CD8-positive, alpha-beta memory T cell (primary cell): ENCODE measurements at places on chromosomes 6 and 20. TPM values are rescaled to one million over a fixed set of nuclear protein-coding genes. Genes with fewer than 3 reads are reported as not detected.

DNA sequence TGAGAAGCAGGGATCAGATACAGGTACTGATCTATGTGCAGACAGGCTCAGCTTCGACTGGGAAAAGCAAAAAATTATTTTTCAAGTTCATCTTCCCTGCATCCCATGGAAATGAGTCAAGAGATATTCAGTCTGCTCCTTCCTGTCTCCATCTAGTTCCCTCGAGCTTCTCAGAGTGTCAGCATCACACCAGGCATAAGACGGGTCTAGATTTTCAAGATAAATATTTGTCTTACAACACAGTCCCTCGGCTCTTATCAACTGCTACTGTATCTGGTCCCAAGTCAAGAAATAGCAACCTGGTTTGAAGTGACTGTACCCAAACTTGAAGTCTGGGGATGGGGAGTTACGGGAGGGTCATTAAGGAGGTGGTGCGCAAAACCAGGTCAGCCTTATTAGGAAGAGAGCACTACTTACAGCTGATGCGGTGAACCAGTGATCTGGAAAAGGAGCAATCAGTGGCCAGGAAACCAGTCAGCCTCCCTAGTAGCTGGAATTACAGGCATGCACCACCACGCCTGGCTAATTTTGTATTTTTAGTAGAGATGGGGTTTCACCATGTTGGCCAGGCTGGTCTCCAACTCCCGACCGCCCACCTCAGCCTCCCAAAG is 29.7 kb downstream of the ZMYND8 start:
- H3K27ac ChIP-seq, result no peak overlapping the region
- H3K4me1 ChIP-seq, result peaks cover 35% of the 10 kb centered on the region
- no peak for DNase-seq
- no peaks in the 10 kb centered on the region for H3K27me3 ChIP-seq
- H3K36me3 ChIP-seq, result no peaks in the 10 kb centered on the region
- H3K4me3 ChIP-seq, result no peak overlapping the region

Gene OCSTAMP
- not detected for total RNA-seq

Gene SYNDIG1
- not detected for total RNA-seq

Gene CDKAL1
- 30.2 TPM for total RNA-seq

GRCh38 chr6:106116125-106116832 is 30.1 kb downstream of the PRDM1 start:
- H3K27ac ChIP-seq, result no peak overlapping the region
- no peak overlapping the region for H3K4me3 ChIP-seq

DNA sequence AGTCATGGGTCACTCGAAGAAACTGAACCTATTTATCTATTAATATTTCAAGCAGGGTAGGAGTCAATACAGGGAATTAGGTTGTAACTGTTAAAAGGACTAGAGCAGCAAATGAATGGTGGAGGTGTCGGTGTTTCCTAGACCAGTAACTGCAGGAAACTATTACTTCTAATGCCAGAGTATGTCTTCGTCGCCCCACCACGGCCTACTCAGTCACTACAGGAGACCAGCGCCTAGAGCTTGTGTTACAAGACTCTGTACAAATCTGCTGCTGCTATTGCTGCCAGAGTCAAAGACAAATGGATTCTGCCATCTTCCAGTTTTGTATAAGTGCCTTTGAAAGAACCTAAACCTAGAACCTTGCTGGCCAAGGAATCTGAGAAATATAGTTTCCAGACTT is 343.9 kb downstream of the SOX4 start:
- H3K27ac ChIP-seq, result no peak overlapping the region
- no peaks in the 10 kb centered on the region for H3K27me3 ChIP-seq
- no peak for DNase-seq
- no peaks in the 10 kb centered on the region for H3K4me1 ChIP-seq
- no peaks in the 10 kb centered on the region for H3K36me3 ChIP-seq
- H3K4me3 ChIP-seq, result no peak overlapping the region

DNA sequence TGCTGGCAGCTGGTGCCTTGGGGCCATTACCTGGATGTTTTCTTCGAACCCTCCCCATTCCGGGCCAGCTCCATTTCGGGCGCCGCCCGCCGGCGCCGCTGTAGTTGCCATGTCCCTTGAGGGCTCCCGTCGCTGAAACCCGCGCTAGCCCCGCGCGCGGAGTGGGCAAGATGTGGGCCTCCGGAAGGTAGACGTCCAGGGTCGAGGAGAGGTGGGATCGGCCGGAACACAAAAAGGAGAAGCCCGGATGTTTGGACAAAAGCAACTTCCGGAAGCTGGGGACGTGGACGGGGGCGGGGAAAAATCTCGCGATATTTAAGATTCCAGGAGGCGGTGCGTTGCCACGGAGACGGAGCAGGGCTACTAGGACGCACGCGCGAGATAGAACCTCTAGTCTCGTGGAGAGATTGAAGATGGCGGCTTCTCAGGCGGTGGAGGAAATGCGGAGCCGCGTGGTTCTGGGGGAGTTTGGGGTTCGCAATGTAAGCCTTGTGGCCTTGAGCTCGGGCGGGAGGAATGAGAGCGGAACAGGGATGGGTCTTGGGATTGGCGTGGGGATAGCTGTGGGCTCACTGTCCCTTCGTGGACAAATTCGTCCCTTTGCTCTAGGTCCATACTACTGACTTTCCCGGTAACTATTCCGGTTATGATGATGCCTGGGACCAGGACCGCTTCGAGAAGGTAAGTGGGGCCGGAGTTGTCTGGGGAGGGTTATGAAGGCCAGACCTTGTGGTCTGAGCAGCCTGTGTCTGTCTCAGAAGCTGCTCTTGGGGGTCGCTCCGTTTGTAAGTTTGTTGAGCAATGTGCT is at the start of the genes POLR1C and YIPF3:
Gene POLR1C, plus strand, starts transcription at position 393 of the 808 bp plus-strand sequence. Its CDS starts 21 bp downstream, at position 414.
Gene YIPF3, minus strand, starts transcription at position 230 of the 808 bp plus-strand sequence. Its CDS starts 119 bp downstream, at position 111.
- peaks cover 43% of the 10 kb centered on the region for H3K36me3 ChIP-seq
- H3K4me1 ChIP-seq, result peaks cover 41% of the 10 kb centered on the region
- DNase-seq, result peak; percentile 98
- peak within 1 kb of the TSS; percentile 99 for H3K4me3 ChIP-seq
- H3K27ac ChIP-seq, result peak within 1 kb of the TSS; percentile 91
- no peaks in the 10 kb centered on the region for H3K27me3 ChIP-seq

GRCh38 chr6:148407372-148407771 is 64.7 kb downstream of the SASH1 start:
- H3K4me3 ChIP-seq, result no peak overlapping the region
- H3K27me3 ChIP-seq, result no peaks in the 10 kb centered on the region
- no peak for DNase-seq
- H3K27ac ChIP-seq, result no peak overlapping the region
- H3K4me1 ChIP-seq, result no peaks in the 10 kb centered on the region
- no peaks in the 10 kb centered on the region for H3K36me3 ChIP-seq

DNA sequence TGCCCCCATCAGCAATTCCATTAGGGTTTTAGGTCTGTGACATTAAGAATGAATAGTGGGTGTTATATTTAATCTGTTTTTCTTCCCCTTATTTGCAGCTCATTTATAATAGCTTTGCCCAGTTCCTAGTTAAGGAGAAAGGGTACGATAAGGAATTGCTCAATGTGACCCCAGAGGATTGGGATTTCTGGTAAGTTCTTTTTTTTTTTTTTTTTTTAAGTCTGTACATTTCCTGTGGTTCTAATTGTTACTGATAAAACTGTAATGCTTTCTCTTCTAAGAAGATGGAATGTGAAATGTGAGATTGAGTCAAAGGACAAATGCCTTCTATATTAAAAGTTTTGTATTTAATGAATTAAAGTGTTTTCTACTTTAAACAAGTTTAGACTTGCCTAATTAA is 5.5 kb downstream of the NT5DC1 start:
- H3K4me1 ChIP-seq, result peaks cover 24% of the 10 kb centered on the region
- no peak for DNase-seq
- H3K36me3 ChIP-seq, result peaks cover 18% of the 10 kb centered on the region
- no peak overlapping the region for H3K4me3 ChIP-seq
- no peaks in the 10 kb centered on the region for H3K27me3 ChIP-seq
- H3K27ac ChIP-seq, result no peak overlapping the region

Gene DNMT3B
- 1.00 TPM for total RNA-seq

Gene MLIP
- total RNA-seq, result not detected

DNA sequence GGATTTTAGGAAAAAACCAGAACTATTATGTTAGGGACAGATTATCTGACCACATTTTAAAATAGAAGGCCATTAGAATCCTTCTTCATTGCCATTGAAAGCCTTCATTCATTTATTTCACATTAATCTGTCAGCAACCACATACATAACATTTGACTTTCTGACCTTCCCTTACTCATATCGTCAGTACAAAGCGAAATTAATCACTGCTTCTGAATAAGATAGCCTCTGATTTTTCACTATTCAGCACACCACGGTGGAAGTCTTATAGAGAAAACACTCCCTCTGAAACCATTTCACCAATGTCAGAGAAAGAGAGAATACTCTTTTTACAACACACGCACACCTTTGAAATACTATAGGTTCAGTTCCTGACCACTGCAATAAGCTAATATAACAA is 442.5 kb upstream of the ID4 start:
- H3K4me3 ChIP-seq, result no peak overlapping the region
- no peaks in the 10 kb centered on the region for H3K27me3 ChIP-seq
- no peak for DNase-seq
- H3K36me3 ChIP-seq, result no peaks in the 10 kb centered on the region
- no peak overlapping the region for H3K27ac ChIP-seq
- no peaks in the 10 kb centered on the region for H3K4me1 ChIP-seq

- H3K36me3 ChIP-seq, result no peaks in the 10 kb centered on the region
- DNase-seq, result no peak
- no peaks in the 10 kb centered on the region for H3K4me1 ChIP-seq
- H3K27ac ChIP-seq, result no peak overlapping the region
- H3K4me3 ChIP-seq, result no peak overlapping the region
Observed at GRCh38 chr6:34555007-34555322, 1.2 kb downstream of the SPDEF start.

- H3K36me3 ChIP-seq, result no peaks in the 10 kb centered on the region
- H3K4me1 ChIP-seq, result peaks cover 17% of the 10 kb centered on the region
- no peak for DNase-seq
- H3K27ac ChIP-seq, result no peak overlapping the region
Observed at GRCh38 chr6:111478749-111479148, 4.3 kb downstream of the REV3L start.

Gene SLC2A10
- total RNA-seq, result not detected

- H3K36me3 ChIP-seq, result no peaks in the 10 kb centered on the region
- no peak overlapping the region for H3K27ac ChIP-seq
- no peak for DNase-seq
- H3K4me1 ChIP-seq, result no peaks in the 10 kb centered on the region
- no peaks in the 10 kb centered on the region for H3K27me3 ChIP-seq
- no peak overlapping the region for H3K4me3 ChIP-seq
Observed at GRCh38 chr6:72974276-72974675, 251.0 kb downstream of the KHDC1L start.

DNA sequence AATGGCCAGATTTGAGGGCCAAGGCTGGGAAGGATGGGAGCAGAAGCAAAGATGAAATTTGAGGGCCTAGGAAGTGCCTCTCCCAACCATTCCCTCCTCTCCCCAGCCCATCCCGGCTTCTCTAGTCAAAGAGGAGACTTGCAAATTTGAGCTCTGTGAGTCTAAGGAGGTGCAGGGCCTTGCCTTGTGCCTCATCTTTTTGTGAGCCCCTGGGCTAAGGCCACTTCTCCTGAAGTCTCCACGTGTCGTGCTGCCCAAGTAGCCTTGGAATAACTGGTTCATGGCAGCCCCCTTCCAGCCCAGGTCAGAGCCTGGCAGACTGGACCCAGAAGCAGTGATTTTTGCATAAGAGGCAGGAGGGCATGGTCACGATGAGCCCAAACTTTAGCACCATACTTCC is 6.7 kb downstream of the PTGIS start:
- H3K27ac ChIP-seq, result no peak overlapping the region
- no peak overlapping the region for H3K4me3 ChIP-seq
- no peaks in the 10 kb centered on the region for H3K4me1 ChIP-seq
- H3K27me3 ChIP-seq, result peaks cover 9% of the 10 kb centered on the region

DNA sequence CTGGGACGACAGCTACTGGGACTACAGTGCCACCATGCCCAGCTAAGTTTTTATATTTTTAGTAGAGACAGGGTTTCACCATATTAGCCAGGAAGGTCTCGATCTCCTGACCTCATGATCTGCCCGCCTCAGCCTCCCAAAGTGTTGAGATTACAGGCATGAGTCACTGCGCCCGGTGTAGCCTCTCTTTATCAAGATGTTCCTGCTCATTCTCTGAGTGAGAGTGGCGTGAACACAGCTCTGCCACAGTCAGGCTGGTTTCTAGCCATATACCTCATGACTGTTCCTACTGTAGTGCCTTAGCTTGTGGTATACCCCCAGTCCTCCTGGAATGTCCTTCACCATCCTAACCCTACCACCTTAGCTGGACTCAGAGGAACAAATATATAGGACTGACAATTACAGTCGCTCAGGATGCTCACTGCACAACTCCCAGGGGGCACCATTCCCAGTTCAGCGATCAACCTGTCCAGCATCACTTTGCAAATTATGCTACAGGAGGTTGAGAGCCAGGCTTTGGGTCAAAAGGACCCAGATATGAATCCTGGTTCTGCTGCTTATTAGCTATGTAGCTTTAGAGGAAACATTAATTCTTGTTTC is 86.3 kb downstream of the CHMP4B start:
- no peaks in the 10 kb centered on the region for H3K4me1 ChIP-seq
- no peaks in the 10 kb centered on the region for H3K27me3 ChIP-seq
- no peak overlapping the region for H3K4me3 ChIP-seq

Gene WFDC2
- total RNA-seq, result not detected

DNA sequence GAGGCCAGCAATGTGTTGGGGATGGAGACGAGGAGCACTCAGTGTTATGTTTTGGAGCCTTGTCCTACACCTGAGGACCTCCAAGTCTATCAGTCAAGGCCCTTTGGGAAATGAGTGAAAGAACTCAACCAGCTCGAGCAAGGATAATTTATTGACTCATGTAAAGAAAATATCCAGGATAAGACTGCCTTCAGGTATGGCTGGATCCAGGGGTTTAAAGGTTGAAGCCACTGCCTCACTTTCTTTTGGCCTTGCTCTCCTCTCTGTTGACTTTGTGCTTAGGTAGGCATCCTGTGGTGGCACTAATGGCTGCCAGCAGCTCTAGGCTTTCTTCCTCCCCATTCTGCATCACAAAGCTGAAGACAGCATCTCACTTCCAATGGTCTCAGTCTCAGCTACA is 66.3 kb upstream of the ZNFX1 start:
- H3K27me3 ChIP-seq, result no peaks in the 10 kb centered on the region
- no peaks in the 10 kb centered on the region for H3K4me1 ChIP-seq
- H3K36me3 ChIP-seq, result no peaks in the 10 kb centered on the region

DNA sequence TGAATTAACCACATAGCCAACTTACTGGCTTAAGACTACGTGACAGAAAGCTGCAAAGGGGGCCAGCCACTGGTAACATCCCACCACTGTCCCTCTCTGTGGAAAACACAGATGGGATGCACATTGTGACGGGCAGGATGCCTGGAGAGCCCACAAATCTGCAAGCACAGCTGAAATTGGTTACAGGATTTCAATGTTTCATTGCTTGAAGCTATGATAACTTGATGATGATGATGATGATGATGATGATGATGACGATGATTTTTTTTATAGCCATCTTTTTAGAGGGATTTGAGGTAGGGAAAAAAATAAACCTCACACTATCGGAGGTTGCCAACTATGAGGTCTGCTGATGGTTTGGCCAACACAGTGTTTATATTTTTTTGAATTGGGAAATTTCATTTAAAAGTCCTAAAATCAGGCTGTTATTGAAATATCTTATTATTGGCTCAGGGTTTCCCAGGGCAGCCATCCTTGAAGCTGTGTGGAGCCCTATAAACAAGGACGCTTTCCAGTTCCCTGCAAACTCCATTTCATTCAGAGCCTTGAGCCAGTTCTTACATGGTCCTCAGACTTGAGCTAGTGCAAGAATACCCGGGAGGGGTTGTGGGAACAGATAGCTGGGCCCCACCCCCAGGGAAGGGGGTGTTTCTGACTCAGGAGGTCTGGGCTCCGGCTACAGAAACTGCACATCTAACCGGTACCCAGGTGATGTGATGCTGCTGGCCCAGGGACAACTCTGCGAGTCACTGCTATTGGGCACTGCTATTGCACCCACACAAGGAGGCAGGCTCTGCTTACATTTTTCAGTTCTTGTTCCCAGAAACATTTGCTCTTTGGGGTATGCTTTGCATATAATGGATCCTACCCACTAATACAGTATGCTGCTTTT is 27.1 kb downstream of the BCAS1 start:
- H3K36me3 ChIP-seq, result no peaks in the 10 kb centered on the region
- H3K4me3 ChIP-seq, result no peak overlapping the region
- H3K27me3 ChIP-seq, result no peaks in the 10 kb centered on the region
- no peak overlapping the region for H3K27ac ChIP-seq
- H3K4me1 ChIP-seq, result no peaks in the 10 kb centered on the region
